ENCODE measurements at places on chromosomes 12 and 14.

GRCh38 chr12:87427770-87428169 lies 601.4 kb downstream of the C12orf50 start:
- DNase-seq: no peak

- DNase-seq: no peak
Measured at GRCh38 chr14:101456246-101457175, 104.8 kb upstream of the DIO3 start.

DNA sequence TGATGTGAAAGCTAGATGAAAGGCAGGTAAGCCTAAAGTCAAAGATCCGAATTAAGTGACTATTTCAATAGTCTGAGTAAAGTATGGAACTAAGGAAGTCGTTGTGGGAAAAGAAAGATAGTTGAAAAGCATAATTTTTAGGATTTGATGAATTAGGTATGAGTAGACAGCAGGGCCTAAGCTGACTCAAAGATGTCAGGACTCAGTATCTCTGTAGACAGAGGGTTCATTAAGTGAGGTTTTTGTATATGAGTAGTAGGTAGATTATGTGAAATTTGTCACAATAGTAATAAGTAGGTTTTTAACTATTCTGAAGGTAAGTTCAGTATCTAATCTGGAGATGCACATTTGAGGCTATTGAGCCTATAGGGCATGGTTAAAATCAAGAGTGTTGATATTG lies 196.4 kb downstream of the RASSF9 start:
- no peak for DNase-seq

GRCh38 chr14:87233266-87233665 lies 759.7 kb downstream of the GALC start:
- no peak for DNase-seq

- DNase-seq: no peak
Measured at GRCh38 chr14:89507521-89507920, 90.5 kb upstream of the FOXN3 start.

DNA sequence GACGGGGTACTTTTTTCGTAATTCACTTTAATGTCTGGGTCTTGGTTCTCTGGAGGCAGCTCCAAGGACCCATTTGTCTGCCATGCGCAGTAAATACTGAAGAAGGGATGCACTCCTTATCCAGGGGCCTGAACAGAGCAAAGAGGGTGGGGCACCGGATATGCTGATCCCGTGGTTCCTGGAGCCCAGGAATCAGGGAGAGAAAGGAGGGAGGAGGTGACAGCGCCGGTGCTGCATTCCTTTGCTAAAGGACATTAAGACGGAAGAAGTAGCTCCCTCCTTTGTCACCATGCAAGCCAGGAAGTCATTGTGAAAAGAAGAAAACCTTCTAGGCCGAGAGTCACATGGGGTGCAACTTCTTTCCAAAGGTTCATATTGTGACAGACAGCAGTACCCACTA lies 1057.7 kb downstream of the VRK1 start:
- DNase-seq: no peak

GRCh38 chr14:95018821-95019220 lies 138.5 kb downstream of the DICER1 start:
- DNase-seq: no peak

- no peak for DNase-seq
Measured at GRCh38 chr12:64522316-64522715, 70.4 kb downstream of the TBK1 start.

- DNase-seq: no peak
Measured at GRCh38 chr12:71865166-71865713, 25.7 kb downstream of the TBC1D15 start.

DNA sequence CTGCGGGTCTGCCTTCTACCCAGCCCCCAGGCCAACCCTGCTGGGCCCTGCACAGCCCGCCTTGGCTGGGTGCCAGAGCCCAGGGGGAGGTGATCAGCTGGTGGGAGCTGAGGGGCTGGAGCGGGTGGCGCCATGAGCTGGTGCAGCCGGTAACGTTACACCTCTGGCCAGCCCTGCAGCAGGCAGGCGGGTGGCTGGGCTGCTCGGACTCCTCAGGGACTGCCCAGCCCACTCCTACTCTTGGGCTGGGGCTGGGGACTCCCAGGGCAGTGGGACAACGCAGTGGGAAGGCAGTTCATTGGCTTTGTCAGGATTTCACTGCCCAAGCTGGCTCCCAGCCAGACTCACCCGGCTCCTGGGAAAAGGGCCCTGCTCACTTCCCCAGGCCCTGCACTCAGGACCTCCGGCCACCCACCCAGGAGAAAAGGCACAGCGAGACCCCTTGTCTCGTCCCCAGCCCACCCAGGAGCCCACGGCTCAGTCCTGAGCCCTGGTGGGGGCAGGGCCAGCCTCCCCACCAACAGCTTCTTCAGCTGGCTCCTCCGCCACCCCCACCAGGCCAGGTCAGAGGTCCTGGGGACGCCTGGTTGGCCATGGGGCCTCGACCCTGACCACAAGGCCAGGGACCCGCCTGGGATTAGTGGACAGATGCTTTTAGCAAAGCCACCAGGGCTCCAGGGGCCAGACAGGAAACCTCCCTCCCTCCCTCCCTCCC lies 1.0 kb downstream of the PGF start:
- DNase-seq: peak; percentile 82

DNA sequence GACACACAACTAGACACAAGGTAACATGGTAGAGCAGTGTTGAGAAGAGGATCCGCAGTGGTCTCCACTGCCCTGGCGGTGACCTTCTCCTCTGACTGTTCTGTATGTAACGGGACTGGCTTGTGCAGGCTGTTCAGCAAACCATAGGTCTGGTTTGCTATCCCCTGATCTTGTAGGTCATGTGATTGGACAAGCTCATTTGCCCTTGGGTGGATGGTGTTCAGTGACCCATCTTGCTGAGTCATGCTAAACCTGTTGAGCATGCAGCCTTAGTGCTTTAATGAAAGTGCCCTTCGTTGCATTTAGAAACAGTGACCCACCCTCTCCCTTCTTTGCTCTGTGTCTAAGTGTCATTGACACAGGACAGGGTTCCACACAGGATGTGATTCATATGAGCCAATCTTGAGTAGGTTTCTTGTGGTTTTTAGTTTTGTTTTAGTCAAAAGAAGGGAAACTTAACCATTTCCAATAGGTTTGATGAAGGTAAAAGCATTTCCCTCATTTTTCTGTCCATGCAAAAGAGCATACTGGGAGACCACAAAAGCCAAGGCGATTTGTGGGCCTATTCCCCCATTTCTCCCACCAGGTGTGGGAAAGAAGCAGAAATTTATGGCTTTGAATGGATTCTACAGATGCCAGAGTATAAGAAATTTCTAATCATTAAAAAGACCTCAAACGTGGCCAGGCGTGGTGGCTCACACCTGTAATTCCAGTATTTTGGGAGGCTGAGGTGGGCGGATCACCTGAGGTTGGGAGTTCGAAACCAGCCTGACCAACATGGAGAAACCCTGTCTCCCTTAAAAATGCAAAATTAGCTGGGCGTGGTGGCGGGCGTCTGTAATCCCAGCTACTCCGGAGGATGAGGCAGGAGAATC lies 32.6 kb upstream of the HIF1A start:
- DNase-seq: peak; percentile 19

- DNase-seq: no peak
Measured at GRCh38 chr12:95215949-95216348, 1.3 kb downstream of the FGD6 start.

GRCh38 chr12:128789356-128789929 lies 34.3 kb downstream of the SLC15A4 start:
- DNase-seq: no peak

DNA sequence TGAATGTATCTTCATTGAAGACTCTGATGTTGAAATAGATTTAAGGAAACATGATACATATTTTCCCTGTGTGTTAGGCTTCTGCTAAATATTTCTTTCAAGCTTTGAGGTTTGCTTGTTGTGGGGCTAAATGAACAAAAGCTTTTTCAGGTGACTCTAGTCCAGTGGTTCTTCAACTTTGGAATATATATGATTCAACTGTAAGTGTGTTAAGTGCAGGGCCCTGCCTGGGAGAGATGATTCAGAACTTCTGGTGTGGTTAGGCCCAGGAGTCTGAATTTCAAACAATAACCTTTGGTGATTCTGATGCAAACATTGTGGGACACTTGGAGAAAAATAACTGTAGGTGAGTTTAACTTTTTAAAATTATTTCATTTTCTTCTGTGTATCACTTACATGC lies 93.0 kb downstream of the TRHDE start:
- no peak for DNase-seq

GRCh38 chr14:73686901-73687300 lies 27.3 kb downstream of the PNMA1 start:
- no peak for DNase-seq

DNA sequence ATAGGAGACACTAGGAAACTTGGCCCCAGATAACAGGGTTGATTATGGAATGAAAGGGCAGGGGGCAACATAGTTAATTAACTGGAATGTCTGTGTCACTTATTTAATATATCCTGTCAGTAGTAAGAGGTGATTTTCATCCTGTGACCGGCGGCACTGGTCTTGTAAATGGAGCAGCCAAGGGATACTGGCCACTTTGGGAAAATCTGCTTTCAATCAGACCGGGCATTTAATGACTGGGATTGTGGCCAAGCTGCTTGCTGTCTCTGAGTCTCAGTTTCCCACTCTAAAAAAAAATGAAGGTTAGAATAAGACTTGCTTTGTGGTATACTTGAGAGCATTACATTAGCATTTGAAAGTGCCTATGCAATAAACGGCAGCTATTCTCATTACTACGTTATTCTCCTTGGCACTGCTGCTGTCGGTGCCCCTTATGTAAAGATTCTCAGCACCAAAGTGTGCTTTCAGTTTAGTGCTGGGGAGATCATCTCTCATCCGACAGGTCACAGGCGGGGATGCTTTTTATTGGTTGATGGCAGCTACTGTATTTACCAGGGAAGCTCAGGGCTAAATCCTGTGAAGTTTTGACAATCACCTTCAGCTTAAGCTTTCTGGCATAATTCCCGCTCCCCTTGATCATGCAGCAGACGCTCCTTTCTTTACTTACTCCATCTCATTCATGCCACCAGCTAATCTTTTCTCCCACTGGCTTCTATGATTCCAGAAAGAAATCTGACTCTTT lies 162.1 kb downstream of the ESRRB start:
- peak; percentile 76 for DNase-seq

DNA sequence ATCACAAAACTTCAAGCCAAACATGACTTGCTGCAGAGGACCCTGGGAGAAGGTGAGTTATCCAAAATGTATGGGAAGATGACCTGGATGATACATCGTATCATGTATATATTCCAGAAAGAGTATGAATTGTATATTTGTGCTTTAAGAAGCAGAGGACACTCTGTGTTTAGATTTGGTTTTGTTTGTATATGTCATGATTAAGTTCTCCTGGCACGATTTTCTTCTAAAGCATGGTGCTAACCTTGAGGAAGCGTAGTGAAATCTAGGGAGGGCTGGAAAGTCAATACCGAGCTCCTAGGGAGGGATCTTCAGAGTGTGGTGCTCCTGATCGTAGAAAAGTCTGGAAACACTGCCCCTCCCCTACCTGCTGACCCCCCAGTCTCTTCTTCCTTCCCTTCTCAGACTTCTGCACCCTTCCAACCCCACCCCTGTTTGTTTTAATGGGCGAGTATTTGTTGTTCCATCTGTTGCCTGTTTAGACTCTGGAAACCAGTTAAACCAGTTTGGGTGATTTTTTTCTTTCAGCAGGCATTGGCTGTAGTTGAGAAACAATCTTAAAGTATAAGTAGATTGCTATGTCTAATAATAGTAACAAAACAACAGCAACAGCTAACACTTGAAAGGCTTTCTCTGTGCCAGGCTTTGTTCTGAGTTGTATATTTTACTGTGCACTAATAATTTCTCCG lies 141.6 kb downstream of the KICS2 start:
- no peak for DNase-seq

- DNase-seq: no peak
Measured at GRCh38 chr12:42162965-42163364, 18.3 kb upstream of the GXYLT1 start.

DNA sequence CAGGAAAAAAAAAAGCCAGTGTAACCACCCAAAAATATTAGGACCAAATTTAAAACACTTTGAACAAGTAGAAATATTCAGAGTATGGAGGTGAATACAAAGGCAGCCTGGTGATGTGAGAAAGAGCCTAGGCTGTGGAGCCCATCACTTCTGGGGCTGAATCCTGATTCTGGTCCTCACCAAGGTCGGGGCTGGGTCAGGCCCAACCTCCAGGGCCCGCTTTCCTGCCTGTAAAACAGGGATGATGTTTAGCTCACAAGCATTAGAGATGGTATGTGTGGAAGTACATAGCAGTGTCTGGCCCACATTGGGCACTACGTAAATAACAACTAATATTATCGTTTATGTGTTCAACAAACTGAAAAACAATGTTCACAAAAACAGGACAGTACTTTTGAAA lies 7.8 kb upstream of the CAMKK2 start:
- no peak for DNase-seq

GRCh38 chr12:106127338-106128126 lies 11.2 kb downstream of the NUAK1 start:
- no peak for DNase-seq

- no peak for DNase-seq
Measured at GRCh38 chr12:52035190-52035589, 16.1 kb upstream of the NR4A1 start.

- DNase-seq: no peak
Measured at GRCh38 chr14:21245813-21246212, 23.4 kb downstream of the HNRNPC start.

DNA sequence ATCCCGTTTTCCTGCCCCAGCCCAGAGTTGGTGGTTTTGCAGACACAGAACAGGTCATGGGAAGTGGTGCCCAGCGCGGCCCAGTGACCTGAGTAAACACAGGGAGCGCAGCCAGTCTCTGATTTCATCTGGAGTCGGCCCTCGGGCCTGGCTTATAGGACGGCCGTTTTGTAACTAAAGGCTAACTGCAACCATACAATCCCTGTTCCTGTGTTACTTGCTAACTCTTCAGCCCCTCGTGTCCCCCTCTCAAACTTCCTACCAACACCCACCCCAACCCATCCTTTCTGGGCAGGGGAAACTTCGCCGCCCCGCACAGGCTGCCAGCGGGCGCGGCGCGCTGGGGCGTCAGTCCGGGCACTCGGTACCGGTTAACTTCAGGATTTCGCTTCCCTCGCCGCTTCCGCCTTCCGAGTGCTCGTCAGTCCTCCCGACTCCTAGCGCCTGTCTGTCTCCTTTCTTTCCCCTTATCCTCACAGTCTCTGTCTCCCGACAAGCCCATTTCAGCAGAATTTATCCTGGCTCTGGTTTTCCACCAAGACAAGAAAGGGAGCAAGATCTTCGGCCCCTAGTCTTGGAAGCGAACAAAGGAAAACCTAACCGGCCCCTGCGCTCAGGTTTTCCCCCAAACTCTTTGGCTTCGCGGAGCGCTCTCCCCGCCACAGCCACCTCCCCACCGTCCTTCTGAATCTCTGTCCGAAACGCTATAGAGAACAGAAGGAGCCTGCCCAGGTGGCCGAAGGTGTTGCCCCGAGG lies 2.0 kb downstream of the SIX1 start:
- no peak for DNase-seq
